Hepatic stellate cell (primary cell): ENCODE measurements at places on chromosomes 7 and 10.

GRCh38 chr7:85708221-85708620 is 521.4 kb upstream of the SEMA3D start:
- no peak for DNase-seq

- peak; percentile 6 for DNase-seq
Measured at GRCh38 chr10:80540981-80541750, 3.5 kb downstream of the SH2D4B start.

DNA sequence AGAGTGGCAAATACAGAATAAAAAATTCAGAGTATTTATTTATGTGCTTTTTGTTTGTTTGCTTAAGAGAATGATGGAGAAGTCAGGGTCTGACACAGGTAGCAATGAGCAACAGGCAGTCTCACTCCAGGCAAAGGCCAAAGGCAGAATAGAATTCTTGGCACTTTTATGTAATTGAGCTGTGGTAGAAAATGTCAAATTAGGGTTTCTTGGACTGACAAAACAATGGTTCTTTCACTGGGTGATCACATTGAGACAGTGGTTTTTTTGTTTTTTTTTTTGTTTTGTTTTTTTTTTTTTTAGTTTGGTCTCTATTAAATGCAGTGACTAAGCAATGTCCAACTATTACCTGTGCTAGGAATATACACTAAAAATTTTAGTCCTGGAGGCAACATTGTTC is 27.4 kb downstream of the POM121L12 start:
- DNase-seq, result no peak

DNA sequence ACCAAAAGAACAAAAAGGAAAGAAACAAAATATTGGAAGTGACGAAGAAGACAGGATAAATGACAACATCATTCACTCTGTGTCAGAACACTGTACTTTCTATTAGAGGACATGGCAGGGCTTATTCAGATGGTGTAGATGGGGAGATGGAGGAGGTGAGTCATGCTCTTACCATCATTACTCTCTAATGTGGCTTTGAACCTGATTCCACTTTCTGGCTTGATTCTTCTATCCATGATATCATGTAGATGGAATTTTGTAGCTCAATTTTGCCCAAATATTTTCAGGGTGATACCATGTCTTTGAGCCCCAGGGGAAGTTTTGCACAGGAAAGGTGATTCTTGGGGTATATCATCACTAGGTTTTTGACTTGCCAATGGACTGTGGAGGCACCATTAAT is 91.7 kb downstream of the CFAP58 start:
- peak; percentile 9 for DNase-seq

DNA sequence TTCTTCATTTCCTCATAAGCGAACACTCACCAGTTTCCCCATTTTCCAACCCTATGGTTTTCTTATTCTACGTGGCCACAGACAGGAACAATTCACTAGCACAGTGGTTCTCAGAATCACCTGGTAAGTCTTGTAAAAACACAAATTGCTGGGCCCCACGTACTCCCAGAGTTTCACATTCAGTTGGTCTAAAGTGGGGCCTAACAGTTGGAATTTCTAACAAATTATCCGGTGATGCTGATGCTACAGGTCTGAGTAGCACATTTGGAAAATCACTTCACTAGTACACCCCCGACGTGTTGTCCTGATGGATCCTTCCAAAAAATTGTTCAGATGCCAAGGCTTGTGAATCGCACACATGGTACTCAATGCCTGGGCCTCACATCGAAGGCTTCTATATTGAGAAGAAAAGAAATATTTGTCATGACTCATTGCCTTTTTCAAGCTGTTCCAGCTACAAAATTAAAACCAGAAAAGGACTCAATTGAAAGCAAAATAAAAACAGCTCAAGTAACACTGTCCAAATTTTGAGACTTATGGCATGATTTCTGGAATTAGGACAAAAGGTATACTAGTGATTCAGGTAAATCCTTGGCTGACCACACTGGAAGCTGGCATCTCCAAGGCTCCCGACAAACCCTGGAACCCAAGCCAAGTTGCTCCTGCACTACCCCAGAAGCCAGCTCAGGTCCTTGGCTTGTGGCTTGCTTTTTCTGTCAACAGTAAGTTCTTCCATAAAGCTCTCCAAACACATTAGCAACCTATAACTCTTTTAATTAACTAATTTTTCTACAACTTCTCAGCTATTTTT is 12.9 kb upstream of the VIM start:
- DNase-seq, result no peak

GRCh38 chr7:126715076-126715475 is 537.7 kb downstream of the GRM8 start:
- DNase-seq, result no peak

- no peak for DNase-seq
Measured at GRCh38 chr10:50431791-50432190, 180.5 kb upstream of the ASAH2 start.

- no peak for DNase-seq
Measured at GRCh38 chr7:101582971-101583370, 46.1 kb downstream of the MYL10 start.

GRCh38 chr7:152313217-152313616 is 122.6 kb downstream of the KMT2C start:
- DNase-seq, result no peak

- peak; percentile 90 for DNase-seq
Measured at GRCh38 chr7:43869867-43870240, 537 bp upstream of the MRPS24 start.

DNA sequence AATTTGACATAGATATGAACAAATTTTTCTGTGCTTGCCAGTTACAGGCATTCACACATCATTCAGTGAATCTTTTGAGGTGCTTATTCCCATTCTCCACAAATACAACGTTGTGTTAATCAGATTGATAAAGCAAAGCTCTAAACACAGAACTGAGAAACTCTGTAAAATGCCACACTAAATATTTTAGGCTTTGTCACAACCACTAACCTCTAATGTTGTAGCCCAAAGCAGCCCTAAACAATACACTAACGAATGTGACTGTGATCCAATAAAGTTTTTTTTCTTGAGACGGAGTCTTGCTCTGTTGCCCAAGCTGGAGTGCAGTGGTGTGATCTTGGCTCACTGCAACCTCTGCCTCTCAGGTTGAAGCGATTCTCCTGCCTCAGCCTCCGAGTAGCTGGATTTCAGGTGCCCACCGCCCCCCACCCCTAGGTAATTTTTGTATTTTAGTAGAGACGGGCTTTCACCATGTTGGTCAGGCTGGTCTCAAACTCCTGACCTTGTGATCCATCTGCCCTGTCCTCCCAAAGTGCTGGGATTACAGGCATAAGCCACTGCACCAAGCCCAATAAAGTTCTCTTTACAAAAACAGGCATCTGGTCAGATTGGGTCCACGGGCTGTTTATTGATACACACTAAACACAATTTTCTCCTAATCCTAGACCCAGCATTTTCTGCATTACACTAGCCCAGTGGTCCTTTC is 6.9 kb downstream of the CYCS start:
- DNase-seq, result no peak

GRCh38 chr7:78218876-78219275 is 420.3 kb downstream of the PHTF2 start:
- DNase-seq, result no peak

GRCh38 chr7:83574616-83575015 is 74.3 kb downstream of the SEMA3E start:
- no peak for DNase-seq

- DNase-seq, result no peak
Measured at GRCh38 chr10:96672481-96673175, 47.7 kb downstream of the PIK3AP1 start.

DNA sequence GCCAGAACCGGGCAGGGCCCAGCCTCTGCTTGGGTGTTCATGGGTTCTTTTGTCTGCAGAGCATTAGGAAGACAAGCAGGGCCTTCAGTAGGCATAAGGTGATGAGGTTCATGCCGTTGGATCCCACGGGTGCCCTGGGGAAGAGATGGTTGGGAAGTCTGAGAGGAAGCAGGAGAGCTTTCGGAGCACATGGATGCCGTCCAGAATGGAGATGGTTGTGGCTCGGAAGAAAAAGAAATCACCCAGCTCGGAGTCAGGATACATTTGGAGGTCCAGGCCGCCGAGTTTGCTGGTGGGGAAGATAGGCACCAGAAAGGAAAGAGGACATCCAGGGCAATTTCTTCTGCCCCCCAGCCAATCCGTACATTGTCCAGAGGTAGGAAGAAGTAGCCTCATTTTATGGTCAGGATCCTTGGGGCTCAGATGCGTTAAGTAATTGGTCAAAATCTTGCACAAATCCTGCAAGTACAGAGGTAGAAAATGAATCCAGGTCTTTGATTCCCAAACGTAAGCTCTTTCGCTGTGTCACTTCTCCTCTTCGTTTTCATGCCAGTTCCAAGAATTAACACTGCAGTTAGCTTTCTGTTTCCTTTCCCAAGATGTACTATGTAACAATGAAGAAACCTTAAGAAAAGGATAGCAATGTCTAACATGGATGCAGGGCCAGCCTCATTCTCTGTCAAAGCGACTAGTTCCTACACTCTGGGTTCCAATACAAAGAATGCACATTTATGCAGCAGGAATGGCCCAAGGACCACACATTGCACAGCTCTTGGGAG is 147.8 kb upstream of the KLF6 start:
- no peak for DNase-seq

GRCh38 chr7:17097668-17098297 is 200.7 kb upstream of the AHR start:
- no peak for DNase-seq

DNA sequence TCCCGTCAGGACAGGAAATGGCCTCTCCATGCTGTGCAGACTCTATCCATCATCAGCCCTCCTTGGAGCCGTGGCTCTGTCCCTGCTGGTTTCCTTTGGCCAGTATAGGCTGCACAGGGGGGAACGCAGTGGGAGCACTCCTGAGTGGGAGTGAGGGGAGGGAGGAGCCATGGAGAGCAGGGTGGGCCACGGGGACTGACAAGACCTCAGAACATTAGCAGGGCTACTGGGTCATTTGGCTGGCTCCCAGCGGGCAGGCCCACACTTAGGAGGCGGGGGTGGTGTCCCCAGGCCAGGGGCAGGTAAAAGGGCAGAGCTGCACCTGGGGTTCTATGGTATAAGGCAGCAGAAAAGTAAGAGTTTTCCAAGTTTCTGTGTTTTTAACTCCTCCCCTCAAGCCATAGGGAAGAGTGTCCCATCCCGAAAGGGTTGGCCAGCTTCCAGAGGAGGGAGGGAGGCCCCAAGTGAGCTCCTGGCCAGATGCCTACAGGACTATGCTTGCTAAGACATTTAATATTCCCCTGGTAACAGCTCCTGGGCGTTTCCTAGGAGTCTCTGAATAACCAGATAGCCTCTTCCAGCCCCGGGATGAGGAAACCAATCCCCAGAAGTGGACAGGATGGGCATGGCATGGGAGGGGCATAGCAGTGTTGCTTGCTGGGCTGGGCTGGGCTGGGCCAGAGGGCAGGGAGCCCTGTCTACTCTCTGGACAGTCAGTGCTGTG is 5.5 kb upstream of the OPN4 start:
- DNase-seq, result peak; percentile 93

- no peak for DNase-seq
Measured at GRCh38 chr7:141731476-141732149, 6.5 kb upstream of the SSBP1 start.

DNA sequence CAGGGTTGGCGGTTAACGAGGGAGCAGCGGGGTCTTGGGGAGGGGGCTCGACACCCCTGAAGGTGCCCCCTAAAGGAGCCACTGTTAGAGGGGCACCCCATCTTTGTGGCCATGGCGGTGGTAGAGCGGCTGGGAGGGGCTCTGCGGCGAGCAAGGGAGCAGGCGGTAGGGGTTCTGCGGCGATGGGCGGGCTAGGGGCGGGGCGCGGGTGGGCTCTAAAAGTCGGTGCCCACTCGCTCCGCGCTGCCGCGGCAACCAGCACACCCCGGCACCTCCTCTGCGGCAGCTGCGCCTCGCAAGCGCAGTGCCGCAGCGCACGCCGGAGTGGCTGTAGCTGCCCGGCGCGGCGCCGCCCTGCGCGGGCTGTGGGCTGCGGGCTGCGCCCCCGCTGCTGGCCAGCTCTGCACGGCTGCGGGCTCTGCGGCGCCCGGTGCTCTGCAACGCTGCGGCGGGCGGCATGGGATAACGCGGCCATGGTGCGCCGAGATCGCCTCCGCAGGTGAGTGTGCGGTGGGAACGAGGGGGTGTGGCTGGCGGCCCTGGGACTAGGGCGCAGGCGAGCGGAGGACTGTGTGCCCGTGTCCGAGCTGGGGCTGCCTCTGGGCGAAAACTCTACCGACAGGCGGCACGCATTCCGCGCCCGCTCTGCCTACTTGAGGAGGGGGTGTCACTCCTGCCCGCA is at the start of gene MEST:
MEST (plus strand) TSS at position 245 of the 682 bp plus-strand sequence; CDS start at position 474, 229 bp downstream.
- no peak for DNase-seq

- no peak for DNase-seq
Measured at GRCh38 chr7:66050337-66050957, 25.2 kb upstream of the ASL start.

GRCh38 chr10:31635415-31636065 is 293.1 kb downstream of the ARHGAP12 start:
- DNase-seq, result no peak

- DNase-seq, result no peak
Measured at GRCh38 chr10:83925133-83925532, 214.2 kb upstream of the GHITM start.

- no peak for DNase-seq
Measured at GRCh38 chr7:8255680-8256655, 6.0 kb downstream of the ICA1 start.
